Activated T-cell treated with anti-CD3 and anti-CD28 coated beads, Interleukin-2, amount 50 U/mL, for 1 hour (primary cell): ENCODE measurements at places on chromosomes 2 and 18.

DNA sequence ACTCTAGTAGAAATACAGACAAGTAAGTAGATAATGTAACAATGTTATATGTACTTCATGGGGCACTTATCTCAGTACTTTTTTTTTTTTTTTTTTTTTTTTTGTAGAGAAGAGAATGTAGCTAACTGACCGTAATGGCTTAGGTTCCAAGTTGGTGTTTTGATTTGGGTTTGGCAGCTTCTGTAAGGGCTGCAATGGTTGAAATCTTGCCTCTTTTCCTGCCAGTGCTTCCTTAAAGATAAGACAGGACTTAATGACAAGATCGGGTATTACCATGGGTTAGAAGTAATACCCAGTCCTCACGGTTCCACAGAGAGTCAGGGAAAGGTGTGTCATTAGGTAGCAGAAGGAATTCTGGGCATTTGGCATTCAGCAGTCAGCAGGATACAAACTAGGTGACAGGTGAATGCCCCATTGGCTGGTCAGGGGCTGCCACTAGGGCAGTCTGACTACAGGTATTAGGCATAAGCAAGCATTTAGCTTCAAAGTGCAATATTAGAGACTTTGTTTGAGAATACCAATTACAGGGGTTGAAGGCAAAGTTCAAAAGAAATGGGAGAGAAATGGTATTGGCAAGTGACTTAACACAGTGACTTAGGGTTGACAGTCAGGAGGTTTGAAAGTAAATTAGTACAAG lies 189.4 kb upstream of the RND3 start:
- DNase-seq, result no peak

DNA sequence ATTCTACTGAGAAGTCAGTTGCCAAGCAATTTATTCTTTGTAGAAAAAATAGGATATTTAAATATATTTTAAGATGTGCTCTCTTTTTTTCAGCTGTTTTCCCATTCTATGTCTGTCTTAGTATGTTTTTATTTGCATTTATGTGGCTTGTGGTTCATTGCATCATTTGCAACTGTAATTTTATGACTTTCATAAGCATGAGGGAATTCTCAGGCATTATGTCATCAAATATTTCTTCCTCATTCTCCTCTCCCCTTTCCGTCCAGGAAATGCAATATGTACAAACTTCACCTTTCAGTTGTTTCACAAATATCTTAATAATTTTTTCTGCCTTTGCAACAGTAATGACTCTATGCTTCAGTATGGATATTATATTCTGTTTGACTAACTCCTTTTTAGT lies 560.2 kb upstream of the LRATD1 start:
- DNase-seq, result no peak

- DNase-seq, result no peak
These were observed 97.0 kb downstream of the CABLES1 start for GRCh38 chr18:23232331-23232730.

DNA sequence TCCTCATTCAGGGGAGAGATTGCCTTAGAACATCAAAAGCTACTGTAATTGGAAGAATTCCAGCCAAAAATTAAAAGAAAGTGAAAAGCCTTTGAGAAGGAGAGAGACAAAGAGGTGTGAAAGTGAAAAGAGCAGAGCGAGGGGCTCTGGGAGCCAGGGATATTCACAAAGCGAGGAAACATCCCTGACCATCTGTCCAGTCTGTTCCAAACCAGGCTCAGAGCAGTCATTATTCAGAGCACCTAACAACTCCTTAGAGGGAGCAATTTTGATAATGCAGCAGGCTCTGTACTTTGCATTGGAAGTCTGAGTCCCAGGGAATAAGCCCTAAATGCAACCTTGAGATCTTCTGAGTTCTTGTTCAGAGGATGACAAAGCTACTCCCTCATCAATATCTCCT lies 119.1 kb upstream of the LYPD1 start:
- DNase-seq, result no peak

DNA sequence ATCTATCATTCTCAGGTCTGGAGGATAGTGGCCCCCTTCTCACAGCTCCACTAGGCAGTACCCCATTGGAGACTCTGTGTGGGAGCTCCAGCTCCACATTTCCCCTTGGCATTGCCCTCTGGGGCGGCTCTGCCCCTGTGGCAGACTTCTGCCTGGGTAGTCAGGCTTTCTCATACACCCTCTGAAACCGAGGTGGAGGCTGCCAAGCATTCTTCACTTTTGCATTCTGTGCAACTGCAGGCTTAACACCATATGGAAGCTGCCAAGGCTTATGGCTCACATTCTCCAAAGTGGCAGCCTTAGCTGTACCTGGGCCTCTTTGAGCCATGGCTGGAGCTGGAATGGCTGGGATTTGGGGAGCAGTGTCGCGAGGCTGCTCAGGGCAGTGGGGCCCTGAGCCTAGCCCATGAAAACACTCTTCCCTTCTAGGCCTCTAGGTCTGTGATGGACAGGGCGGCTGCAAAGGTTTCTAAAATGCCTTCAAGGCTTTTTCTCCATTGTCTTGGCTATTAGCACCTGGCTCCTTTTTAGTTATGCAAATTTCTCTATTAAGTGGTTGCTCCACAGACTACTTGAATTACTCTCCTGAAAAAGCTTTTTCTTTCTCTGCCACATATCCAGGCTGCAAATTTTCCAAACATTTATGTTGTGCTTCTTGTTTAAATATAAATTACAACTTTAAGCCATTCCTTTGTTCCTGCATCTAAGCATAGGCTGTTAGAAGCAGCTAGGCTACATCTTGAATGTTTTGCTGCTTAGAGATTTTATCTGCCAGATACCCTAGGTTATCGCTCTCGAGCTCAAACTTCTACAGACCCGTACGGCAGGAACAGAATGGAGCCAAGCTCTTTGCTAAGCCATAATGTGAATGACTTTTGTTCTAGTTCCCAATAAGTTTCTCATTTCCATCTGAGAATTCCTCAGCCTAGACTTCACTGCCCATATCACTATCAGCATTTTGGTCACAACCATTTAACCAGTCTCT lies 206.5 kb downstream of the CPS1 start:
- no peak for DNase-seq

- DNase-seq, result no peak
These were observed 7.7 kb downstream of the RASGRP3 start for GRCh38 chr2:33484042-33484621.

- DNase-seq, result no peak
These were observed 241.5 kb upstream of the GCFC2 start for GRCh38 chr2:75952173-75952572.
